A673 (cell line): ENCODE measurements at places on chromosomes 3 and 15.

- DNase-seq, result no peak
Observed at GRCh38 chr3:69326855-69327300, 59.0 kb downstream of the FRMD4B start.

- DNase-seq, result no peak
Observed at GRCh38 chr3:14820156-14820555, 1.4 kb downstream of the FGD5 start.

GRCh38 chr15:45572617-45573016 is 14.6 kb upstream of the BLOC1S6 start:
- no peak for DNase-seq

- peak; percentile 34 for DNase-seq
Observed at GRCh38 chr3:27914199-27914598, 192.1 kb upstream of the EOMES start.

DNA sequence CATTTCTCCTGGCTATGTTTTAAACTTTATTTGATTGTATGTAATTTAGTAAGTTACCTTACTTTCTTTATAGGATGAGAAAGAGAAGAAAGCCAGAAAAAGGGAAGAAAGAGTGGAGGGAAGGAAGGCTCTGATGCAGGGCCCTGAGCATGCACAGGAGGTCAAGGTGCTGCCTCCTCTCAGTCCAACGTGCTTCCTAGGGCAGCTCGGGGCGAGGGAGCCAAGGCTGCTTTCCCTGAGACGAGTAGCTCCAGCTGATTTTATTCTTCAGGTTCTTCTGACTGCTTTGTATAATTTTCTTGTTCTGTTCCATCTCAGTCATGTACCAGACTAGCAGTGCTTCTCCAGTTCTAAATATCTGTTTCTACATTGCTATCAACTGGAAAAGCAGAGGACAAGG is 3.4 kb downstream of the CORO2B start:
- DNase-seq, result no peak

DNA sequence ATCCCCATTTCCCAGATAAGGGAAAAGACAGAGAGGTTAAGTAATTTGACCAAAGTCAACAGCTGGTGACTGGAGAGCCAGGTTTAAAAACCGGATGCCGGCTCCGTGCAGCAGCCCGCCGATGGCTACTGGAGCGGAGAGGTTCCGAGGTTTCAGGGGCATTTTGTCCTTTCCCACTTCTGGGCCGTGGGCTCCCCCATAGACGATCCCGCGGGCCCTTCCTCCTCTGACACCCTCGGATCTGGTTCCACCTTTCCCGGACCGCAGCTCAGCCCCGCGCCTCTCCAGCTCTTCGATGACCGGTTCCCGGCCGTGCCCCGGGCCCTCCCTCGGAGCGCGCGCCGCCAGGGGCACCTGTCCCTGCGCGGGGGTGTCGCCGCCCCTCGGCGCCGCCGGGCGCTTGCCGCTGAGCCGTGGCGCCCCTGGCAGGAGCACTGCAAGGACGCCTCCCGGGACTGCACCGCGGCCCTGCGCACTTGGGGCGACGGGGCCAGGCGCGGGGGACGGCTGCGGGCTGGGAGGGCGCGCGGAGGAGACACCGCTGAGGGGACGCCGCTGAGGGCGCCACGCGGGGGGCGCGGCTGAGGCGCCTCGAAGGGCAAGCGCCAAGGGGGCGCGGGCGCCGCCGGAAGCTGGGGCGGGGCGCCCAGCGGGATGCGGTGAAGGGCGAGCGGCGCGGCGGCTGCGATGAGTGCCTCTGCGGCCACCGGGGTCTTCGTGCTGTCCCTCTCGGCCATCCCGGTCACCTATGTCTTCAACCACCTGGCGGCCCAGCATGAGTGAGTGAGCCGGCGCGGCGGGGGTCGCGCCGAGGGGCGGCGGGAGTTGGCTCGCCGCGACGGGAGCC is at the start of gene TM6SF1:
Gene TM6SF1, plus strand, starts transcription at position 652 of the 847 bp plus-strand sequence. Its CDS starts 36 bp downstream, at position 688.
- DNase-seq, result no peak

GRCh38 chr3:152843955-152844354 is 9.0 kb downstream of the P2RY1 start:
- no peak for DNase-seq

GRCh38 chr15:78641102-78641748 is at the start of gene CHRNB4:
Gene CHRNB4, minus strand, starts transcription at chr15:78641210. Its CDS starts 77 bp downstream, at chr15:78641133.
- no peak for DNase-seq

GRCh38 chr15:88949734-88950400 is 36.7 kb upstream of the MFGE8 start:
- DNase-seq, result no peak

- DNase-seq, result peak; percentile 81
Observed at GRCh38 chr3:142586803-142587406, 8.4 kb upstream of the ATR start.

DNA sequence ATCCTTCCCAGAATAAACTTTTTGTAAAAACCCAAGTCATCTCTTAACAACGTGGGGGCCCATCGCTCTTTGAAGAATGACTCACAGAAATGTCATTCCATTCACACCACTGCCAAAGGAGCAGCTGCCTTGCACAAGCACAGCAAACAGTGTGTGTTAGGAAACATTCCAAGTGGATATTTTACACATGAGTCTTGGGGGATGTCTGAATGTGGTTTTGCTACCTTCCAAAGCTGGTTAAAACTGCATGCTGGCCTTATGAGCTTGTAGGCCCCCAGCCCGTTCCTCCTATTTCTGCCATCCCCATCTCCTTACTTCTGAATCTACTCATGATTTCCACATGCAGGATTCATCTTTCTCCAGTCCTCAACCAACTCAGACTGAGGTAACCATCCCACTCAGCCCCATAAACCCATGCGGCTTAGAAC is 130.8 kb downstream of the CPNE4 start:
- DNase-seq, result no peak

GRCh38 chr3:17945018-17945798 is 202.8 kb upstream of the TBC1D5 start:
- DNase-seq, result no peak

DNA sequence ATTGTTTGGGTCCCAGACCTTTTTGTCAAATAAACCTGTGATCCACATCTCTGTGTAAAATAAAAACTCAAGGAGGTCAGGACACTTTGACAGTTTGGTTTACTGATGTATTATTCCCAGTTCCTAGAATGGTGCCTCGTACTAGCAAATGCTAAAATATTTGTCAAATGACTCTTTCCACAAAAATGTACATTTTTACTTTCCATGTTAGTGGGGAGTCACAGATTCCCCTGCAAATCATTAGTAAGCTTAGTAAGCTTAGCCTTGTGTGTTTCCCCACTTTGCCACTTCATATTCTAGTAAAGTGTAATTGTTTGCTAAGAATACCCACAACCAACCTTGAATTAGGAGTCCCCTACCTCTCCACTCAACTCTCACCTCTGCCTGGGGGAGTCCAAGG is 2.4 kb upstream of the MAGI1 start:
- DNase-seq, result no peak

GRCh38 chr3:169103951-169104941 is 559.3 kb downstream of the MECOM start:
- no peak for DNase-seq

- DNase-seq, result peak; percentile 84
Observed at GRCh38 chr3:185402561-185402960, 39.6 kb downstream of the MAP3K13 start.

GRCh38 chr3:15241341-15241740 is 35.3 kb downstream of the CAPN7 start:
- DNase-seq, result peak; percentile 42

GRCh38 chr3:71008350-71008935 is 575.1 kb downstream of the FOXP1 start:
- no peak for DNase-seq

DNA sequence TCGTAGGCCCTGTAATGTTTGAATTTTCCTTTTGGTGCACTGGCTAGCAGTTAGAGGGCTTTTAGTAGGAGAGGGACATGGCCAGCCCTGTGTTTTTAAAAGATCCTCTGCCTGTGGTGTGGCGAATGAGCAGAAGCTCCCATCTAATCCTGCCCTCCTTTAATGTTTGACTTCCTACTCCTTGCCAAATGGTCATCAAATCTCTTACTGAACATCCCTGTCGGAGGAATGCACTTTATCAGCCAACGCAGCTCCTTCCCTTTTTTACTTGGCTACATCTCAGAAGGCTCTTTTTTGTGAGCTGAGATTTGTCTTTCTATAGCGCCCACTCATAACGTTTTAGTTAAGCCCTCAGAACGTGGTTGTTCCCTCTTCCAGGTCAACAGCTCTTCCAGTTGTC is 44.8 kb downstream of the MAP2K5 start:
- no peak for DNase-seq

GRCh38 chr3:122679882-122680474 is 661 bp upstream of the PARP14 start:
- DNase-seq, result peak; percentile 33

GRCh38 chr15:70715840-70716485 is 47.4 kb downstream of the UACA start:
- DNase-seq, result no peak

- no peak for DNase-seq
Observed at GRCh38 chr15:78327466-78327865, 12.7 kb upstream of the CRABP1 start.

GRCh38 chr3:88101142-88101541 is 42.1 kb downstream of the ZNF654 start:
- DNase-seq, result no peak

- peak; percentile 63 for DNase-seq
Observed at GRCh38 chr3:148955544-148956346, 35.6 kb upstream of the GYG1 start.

DNA sequence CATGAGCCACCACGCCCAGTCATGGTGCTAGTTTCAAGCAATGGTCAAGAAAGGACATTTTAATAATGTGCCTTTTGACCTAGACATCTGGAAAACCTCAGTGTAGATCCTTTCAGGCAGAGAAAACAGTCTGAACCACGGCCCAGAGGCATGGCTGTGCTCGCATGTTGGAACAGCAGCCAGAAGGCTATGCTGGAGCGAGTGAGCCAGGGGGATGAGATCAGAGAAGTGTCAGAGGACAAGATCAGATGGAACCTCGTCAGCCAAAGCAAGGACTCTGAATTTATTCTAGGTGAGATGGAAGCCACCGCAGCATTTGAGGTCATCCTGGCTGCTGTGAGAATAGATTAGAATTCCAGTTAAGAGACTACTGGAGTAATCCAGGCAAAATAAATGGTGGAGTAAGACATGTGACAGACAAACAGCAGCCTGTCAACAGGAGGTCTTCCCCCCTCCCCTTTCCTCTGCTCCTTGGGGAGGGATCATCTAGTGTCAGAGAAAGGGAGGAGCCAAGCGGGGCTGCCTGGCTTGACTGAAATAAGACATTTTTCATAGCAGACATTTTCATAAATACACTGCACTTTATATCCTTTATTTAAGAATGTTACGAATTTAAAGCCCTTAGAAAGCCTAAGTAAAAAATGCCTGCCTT is 40.4 kb upstream of the ACKR4 start:
- DNase-seq, result peak; percentile 35

DNA sequence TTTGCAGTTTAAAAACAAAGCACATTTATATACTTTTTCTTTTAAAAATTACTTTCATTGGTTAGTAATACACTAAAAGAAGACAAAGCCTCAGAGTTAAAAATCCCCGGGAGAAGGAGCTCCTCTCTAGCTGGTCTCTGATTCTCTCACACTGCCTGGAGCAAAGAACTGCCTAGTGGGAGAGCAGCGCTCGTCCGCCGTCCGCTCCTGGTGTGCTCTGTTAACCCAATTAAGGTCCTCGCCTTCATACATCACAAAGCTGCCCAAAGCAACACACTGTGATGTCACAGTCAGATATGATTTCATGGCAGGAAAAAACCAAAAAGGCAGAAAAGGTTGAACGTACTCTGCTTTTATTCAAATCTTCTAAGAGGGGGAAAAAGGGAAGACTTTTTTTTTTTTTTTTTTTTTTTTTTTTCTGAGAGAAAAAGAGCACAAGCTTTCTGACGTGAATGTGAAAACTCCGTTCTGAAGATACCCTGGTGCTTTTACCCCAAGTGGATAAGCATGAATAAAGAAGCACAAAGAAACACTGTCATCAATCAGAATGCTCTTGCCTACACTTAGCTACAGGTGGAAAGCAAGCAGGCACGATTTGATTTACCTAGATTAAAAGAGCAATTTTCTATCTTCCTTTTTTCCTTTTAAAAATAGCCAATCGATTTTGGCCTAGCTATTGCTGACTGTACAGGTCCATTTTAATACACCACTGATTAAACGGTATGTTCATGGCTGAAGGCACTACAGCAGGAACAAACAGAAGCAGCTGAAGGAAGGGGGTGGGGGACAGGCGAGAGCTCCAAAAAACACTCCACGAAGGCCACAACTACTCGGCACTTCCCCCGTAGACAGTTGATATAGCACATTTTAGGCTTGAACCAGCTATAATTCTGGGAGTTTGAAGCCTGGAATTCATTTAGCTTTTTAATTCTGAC is 115.2 kb downstream of the TIGIT start:
- peak; percentile 81 for DNase-seq

DNA sequence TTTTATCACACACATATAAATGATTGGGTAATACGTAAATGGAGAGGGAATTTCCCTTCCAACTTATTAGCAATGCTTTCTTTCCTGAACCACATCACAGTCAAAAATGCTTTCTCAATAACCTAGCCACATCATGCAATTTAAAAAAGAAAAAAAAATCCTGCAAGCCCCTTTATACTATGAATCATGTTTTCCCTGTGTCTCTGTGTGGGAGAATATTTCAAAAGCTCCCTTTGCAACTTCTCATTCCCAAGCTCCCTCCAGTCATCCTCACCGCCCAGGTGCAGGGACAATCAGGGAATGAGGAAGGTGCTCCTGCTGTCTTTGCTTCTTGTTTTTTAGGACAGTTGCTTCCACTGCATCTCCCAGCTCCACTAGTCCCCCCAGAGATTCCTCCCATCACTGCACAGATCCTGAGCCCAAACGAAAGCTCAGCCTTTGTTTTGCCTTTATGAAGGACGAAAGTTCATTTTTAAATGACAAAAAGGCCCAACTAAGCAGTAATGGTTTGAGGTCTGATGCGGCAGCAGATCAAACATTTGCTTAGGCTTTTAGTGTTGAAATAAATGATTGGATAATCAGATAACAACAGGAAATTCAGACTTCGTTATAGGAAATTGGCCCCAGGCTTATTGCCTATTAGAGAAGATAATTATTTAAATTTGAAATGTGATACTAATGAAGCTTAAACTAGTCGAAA is 47.8 kb upstream of the ADGRG7 start:
- DNase-seq, result peak; percentile 75

GRCh38 chr3:40317061-40317855 is 7.8 kb downstream of the EIF1B start:
- DNase-seq, result peak; percentile 58

DNA sequence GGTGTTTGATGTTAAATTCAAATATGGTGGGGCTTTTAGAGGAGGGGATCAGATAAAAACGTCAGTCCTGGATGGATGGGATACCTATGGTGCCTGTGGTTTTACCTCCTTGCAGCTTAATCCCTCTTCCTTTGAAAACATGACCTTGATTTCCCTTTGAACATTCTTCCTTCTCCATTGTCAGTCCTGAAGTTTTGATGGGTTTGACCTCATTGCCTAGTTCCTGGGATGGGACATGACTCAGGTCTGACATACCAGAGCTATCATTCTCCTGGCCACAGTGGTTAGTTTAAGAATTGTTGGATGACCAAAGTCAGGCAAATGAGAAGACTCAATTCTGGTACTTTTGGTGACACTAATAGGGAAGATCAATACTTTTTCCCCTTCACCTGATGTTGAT is 87.2 kb downstream of the PRICKLE2 start:
- DNase-seq, result no peak
